ENCODE measurements at places on chromosomes 16 and 17.

DNA sequence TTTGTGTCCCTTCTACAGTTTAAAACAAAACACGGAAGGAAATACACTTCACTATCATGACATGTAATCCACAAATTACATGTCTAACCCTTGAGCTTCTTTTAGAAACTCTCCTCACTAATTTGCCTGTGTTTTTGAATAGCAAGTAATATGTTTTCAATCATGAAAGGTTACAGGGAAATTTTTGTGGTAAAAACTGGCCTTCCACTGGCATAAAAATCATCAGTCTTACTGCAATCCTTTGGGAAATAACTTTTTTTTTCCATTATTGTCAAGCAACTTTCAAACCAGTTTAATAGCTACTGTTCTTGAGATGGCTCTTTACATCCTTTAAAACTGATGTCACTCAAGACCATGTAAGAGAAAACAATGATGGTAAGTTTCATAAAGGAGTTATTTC lies 27.0 kb downstream of the MYO1D start:
- DNase-seq = no peak

DNA sequence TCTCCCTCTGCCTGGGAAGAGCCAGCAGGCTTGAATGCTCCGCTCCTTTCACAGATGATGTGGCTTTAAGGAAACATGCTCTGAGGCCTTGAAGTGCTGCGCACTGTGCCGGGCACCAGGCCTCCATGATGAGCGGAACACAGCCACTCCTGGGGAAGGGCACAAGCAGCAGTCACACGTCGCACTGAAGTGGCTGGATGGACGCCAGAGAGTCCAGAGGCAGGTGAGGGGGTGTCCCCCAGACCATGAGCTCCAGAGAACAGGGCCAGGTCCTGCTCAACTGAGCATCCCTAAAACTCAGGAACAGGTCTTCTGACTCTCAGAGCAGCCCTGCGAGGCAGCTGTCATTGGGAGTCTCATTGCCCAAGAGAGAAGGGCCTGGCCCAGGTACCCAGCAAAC lies 35.6 kb downstream of the PEMT start:
- DNase-seq = no peak

GRCh38 chr16:78675312-78675711 lies 575.9 kb downstream of the WWOX start:
- DNase-seq = no peak

DNA sequence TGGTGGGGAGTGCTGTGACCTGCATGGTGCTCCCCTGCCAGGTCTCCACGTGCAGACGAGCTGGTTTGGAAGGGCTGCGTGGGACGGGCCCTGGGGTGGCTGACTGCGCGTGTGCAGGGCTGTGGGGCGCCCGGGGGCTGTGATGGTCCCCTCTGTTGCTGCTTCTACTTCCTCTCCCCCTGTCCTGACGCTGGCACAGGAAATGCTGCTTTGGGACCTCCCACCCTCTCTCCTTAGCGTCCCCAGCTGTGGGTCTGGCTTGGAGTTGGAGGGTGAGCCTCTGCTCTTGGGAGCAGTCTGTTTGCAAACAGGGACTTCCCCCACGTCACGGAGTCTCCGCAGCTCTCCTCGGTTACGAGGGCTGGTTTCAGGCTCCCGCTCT lies 35.2 kb downstream of the TSC2 start:
- DNase-seq = no peak

DNA sequence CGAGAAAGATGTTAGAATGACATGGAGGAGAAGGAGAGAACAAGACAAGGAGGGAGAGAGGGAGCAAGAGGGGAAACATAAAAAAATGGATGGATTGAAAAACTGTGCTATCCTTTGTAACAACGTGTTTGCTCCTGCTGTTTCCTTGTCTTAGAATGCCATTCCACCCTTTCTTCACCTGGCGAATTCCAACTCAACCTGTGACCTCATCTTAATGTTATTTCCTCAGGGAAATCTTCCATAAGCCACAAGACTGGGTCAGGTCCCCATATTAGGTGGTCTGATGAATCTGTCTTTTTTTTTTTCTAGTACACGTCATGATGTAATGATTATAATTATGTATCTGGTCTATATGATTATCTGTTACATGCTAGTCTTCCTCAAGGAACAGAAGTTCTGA lies 195.0 kb upstream of the MAF start:
- no peak for DNase-seq

DNA sequence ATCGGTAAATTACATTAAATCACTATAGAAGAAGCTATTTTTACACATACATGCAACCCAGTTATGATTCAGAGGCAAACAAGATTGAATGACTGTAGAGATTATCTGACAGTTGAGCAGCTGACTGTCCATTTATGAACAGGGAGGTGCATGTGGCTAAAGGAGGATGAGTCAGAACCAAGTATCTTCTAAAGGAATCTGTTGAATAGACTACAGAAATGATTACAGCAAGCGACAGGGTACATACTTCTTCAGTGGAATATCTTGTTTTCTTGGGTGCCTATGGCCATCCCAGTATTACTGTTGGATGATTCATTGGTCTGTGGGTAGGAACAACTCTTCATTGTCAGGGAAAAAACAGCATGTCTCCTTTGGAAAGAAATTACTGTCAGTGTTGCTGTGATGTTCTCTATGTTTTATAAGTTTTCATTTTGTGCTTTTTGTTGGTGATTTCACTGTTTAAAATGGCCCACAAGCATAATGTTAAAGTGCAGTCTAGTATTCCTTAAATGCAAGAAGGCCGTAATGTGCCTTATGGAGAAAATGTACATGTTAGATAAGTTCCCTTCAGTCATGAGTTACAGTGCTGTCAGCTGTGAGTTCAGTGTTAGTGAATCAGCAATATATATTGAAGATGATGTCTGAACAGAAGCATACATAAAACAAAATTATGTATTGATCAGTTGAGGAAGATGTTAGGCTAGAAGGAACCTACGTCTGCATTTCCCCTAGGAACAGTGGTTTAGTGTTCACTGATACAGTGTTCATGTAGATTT lies 27.0 kb downstream of the CBFB start:
- no peak for DNase-seq

DNA sequence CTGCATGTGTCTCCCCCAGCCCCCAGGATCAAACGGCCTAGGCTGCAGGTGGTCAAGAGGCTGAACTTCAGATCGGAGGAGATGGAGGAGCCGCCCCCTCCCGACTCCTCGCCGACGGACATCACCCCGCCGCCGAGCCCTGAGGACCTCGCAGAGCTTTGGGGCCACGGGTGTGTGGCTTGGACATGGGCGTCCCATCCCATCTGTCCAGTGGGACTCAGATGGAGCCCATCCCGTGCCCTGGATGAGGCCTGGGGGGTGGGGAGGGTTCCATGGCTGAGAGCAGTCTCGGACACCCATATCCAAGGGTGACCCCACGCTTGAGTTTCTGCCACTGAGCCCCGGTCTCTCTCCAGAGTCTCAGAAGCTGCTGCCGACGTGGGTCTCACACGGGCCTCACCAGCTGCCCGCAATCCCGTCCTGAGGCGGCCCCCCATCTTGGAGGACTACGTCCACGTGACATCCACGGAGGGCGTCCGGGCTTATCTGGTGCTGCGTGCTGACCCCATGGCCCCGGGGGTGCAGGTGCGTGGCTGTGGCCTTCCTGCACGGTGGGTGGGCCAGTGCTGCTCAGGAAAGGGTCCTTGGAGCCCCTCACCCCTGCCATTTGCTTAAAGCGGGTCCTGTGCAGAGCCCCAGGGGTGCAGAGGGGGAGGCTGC lies 901 bp downstream of the CHTF18 start:
- DNase-seq = no peak

GRCh38 chr16:7746941-7747340 lies 414.3 kb downstream of the RBFOX1 start:
- DNase-seq = no peak

GRCh38 chr16:72924927-72925630 lies 122.8 kb downstream of the ZFHX3 start:
- DNase-seq = no peak

- no peak for DNase-seq
Measured at GRCh38 chr17:65123757-65124675, 13.2 kb upstream of the RGS9 start.

GRCh38 chr16:12320298-12320706 lies 343.8 kb downstream of the SNX29 start:
- DNase-seq = no peak

DNA sequence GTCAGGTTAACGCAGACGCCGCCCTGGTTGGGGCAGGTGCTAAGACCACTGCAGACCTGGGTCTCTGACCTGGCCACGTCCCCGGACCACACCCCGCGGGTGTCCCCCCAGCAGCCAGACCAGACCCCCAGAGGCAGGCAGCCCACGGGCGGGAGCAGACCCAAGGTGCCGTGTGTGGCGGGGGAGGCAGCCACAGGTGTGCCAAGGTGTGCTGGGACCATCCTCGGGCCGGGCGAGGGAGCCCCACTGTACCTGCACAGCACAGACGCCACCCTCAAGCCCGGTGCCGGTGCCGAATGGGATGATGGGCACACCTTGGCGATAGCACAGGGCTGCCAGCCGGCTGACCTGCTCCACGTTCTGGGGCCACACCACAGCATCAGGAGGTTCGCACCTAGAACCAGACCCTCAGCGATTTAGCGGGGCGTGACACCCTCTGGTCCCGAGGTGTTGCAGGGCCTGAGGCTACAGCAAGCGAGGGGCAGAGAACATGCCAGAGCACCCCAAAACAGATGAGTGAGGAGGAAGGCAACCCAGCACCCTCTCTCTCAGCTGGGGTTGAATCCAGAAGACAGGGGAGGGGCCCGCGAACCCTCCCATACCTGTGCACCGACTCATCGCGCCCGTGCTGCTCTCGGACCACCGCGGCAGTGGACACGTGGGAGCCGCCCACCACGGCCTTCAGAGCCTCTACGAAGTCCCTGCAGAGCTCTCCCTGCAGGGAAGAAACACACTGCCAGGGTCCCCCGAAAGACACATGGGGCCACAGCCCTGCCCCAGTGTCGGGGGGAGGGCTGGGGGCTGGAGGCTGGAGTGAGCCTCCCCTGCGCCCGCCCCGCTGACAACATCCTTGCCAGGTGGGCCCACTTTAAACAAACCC lies 1.4 kb downstream of the LDHD start:
- no peak for DNase-seq

GRCh38 chr16:54148974-54149373 lies 137.6 kb downstream of the IRX3 start:
- DNase-seq = no peak

DNA sequence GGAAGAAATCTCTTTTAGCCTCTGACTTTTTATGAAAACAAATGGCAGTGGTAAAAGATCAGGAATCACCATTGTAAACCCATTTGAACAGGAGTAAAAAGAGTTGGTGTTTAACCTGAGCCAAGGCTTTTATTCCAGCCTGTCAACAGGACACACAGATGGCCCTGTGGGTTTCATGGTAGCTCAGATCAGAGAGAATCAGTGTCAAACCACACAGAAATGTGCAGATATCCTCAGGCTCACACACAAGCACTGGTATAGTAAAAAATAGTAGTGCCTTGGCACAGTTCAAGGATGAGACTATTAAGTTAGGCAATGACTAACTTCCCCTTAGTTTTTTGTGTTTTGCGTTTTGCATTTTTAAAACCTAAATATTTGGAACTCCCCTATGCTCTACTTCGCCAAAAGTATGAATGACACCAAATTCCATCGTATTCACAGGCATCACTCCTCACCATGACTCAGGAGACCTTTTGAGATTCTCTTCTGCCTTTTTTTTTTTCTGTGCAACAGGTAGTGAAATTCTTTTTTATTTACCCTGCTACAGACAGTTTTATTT lies 1200.0 kb downstream of the CDH11 start:
- no peak for DNase-seq

DNA sequence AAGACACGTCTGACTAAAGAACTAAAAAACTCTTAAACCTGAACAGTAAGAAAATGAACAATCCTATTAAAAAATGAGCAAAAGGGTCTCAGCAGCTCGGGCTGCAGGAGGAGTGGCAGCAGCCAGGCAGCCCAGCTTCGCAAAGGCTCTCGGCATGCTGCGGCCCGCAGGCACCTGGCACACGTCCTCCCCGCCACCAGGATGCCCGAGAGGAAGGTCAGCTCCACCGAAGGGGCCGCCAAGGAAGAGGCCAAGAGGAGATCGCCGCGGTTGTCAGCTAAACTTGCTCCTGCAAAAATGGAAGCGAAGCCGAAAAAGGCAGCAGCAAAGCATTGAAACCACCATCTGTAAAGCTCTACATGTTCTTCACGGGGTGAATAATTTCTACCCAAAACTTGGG lies 173.5 kb downstream of the BCAS3 start:
- no peak for DNase-seq

Measured in vagina (tissue), 2 donors.